Pancreas (tissue), 10 donors: ENCODE measurements at places on chromosomes 12 and 14.

DNA sequence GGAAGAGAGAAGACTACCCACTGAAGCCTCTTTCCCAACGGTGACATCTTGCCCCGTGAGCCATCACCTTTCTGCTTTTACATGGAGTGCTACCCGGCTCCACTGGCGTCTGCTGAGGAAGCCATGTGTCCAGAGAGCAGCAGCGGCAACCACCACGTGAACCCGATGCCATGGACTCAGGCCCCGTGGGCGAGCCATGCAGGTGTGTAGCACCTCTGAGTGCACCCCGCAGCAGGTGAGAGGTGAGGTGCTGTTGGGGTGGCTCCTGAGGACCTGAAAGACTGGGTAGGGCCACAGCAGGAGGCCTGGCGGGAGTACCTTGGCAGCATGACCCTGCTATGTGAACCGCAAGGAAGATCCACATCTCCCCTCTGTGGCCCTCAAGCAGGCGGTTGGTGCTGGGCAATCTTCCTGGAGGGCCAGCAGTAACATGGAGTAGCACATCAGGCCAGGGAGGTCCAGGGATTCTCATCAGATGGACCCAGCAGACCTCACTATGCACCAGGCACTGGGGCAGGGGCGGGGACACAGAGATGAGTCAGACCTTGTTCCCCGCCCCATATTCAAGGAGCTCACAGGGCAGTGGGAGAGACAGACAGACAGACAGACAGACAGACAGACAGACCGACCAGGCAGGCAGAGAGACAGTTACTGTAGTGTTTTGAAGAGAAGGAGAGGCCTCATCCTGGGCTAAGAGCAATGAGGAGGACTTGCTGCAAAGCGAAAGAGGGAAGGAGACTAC, 129.6 kb downstream of the PAPOLA start:
- H3K4me3 ChIP-seq = no peak overlapping the region
- H3K27ac ChIP-seq = no peak overlapping the region
- H3K27me3 ChIP-seq = no peaks in the 10 kb centered on the region
- no peaks in the 10 kb centered on the region for H3K4me1 ChIP-seq
- H3K36me3 ChIP-seq = no peaks in the 10 kb centered on the region

GRCh38 chr12:125305231-125305630, 240.0 kb downstream of the AACS start:
- H3K4me3 ChIP-seq = no peak overlapping the region
- no peaks in the 10 kb centered on the region for H3K27me3 ChIP-seq
- no peak for DNase-seq

DNA sequence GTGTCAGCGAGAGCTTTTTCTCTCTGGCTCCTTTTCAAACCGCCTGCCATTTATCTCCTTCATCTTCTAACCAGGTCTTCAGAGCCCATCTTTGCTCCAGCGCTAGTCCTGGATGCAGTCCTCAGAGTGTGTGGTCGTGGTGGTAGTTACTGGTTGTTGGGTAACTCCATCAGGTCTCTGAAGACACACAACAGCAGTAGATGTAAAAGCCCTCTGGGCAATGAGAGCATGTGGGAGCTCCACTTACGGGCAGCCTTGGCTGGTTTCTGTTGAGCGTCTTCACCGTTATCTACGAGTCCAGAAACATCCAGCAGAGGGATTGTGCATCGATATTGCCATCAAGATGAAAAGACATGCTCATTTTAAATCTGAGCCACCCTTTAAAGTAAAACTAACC, 61.2 kb downstream of the FBXL14 start:
- no peaks in the 10 kb centered on the region for H3K36me3 ChIP-seq
- no peak overlapping the region for H3K4me3 ChIP-seq
- peaks cover 3% of the 10 kb centered on the region for H3K4me1 ChIP-seq

GRCh38 chr12:52765702-52766101, 11.4 kb downstream of the KRT76 start:
- no peak overlapping the region for H3K27ac ChIP-seq
- no peaks in the 10 kb centered on the region for H3K27me3 ChIP-seq
- H3K36me3 ChIP-seq = no peaks in the 10 kb centered on the region
- DNase-seq = no peak

GRCh38 chr14:76690502-76691105, 70.7 kb upstream of the VASH1 start:
- H3K27me3 ChIP-seq = no peaks in the 10 kb centered on the region
- no peaks in the 10 kb centered on the region for H3K4me1 ChIP-seq
- no peak overlapping the region for H3K27ac ChIP-seq
- DNase-seq = no peak
